ENCODE measurements at places on chromosomes 5 and 9.
A peak's percentile ranks its signal among the peaks of the same experiment; 100 is the strongest.

DNA sequence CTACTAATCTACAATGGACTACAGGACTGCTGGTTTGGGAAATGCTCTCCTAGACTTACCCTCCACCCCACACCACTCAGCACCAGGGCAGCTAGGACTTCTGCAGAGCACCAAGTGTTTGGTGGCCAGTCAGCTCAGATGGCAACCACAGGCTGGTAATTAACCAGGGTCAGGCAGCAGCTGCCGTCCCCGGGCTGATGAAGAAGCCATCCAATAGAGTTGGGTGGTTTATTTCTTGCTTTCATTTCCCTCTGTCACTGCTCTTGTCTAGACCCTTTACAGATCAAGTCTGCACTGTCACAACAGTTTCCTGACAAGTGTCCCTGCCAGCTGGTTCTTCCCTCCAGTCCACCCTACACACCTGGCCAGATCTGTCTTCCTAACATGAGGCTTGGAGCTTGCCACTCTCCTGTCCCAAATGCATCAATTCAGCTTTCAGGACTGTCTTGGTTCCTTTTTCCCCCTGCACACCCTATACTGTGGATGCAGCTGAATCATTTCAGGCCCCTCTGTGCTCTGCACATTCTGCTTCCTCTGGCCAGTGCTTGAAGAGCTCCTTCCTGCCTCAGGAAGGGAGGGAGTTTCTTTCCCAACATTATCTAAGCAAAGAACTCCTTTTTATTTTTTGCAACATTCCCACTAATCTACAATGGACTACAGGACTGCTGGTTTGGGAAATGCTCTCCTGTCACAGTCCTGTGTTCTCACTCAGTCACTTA, 30.2 kb upstream of the HSPA9 start:
- DNase-seq, result no peak

- no peak for DNase-seq
Measured at GRCh38 chr5:58773744-58774441, 191.0 kb downstream of the RAB3C start.

DNA sequence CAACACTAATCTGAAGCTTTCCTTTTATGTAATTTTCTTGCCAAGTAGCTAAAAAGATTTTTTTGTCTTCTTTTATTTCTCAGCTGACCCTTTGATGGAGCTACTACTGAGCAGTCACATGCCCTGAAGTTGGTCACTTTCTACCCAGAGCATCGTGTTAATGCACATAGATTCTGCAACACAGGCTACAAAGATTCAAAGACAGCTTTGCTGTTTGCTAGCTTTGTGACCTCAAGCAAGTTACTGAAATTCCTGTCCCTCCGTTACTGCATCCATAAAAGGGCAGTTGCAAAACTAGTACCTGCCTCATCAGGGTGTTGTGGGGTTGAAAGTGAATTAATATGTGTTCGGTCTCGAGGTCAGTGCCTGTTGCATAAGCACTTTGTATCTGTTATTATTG, 179.9 kb downstream of the GAS1 start:
- DNase-seq, result no peak

GRCh38 chr9:35649431-35650340, 1.0 kb downstream of the SIT1 start:
- no peak for DNase-seq

GRCh38 chr9:68493958-68494577, 46.6 kb downstream of the TMEM252 start:
- DNase-seq, result peak; percentile 63

GRCh38 chr9:111659691-111660090, 1.7 kb upstream of the GNG10 start:
- DNase-seq, result no peak

GRCh38 chr9:3508078-3508431, 17.7 kb downstream of the RFX3 start:
- no peak for DNase-seq

DNA sequence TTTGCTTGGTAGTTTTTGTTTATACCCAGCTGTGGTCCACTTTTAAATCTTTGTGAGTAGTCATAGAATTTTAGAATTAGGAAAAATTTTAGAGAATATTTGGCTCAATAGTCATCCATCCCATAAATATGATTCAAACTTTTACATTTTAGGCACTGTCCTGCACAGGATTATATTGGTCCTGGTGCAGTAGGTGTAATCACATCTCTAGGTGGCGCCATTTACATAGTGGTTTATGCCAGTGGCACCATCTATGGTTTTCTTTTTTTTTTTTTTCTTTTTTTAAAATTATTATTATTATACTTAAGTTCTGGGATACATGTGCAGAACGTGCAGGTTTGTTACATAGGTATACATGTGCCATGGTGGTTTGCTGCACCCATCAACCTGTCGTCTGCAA, 260.7 kb upstream of the KCNN2 start:
- peak; percentile 80 for DNase-seq

- no peak for DNase-seq
Measured at GRCh38 chr5:30279237-30279636, 914.2 kb upstream of the CDH6 start.

DNA sequence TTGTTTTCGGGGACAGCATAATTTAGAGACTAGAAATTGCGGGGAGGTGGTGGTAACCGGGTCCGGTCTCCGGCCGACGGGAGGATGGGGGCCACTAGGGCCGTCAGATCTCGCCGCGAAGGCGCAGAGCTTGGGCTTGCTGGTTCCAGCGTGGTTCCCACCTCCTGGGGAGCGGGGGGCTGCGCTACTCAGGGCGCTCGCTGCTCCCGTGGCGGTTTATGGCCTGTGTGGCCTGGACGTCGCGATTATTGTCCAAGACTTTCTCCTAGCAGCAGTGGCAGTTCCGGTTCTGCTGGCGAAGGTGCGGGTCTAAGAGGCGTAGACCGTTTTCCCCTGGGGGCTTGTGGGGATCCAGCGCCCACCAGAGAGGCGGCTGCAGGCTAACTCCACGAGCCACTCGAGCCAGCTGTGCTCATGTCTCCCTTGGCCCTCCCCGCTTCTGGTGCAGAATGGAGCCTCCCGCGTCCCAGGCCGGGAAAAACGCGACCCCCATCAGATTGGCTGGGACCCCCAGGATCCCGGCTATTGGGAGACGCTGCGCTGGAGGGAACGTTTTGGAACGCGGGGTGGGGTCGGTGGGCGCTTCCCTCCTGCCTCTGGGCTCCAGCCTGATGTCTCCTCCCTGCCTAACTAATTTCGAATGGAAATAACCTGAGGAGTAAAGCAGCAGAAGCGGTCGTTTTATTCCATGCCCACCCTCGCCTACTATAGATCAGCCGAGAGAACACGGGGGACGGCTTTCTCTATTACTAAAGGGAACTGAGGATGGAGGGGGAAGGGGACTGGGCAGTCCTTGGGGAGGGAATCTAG, 87.1 kb downstream of the ENTREP1 start:
- no peak for DNase-seq

DNA sequence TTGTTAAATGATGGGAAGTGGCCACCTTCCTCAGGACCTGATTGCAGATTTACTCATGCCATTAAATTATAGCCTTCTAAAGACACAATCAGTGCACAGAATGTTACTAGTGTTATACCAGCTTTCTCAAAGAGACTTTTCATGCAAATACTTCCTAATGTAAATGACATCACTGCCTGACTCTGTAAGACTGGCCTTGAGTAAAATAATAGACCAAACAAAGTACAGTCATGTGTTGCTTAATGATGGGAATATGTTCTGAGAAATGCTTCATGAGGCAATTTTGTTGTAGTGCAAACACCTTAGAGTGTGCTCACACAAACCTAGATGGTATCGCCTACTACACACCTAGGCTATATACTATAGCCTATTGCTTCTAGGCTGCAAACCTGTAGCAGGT, 17.0 kb upstream of the C1QTNF3 start:
- DNase-seq, result no peak

DNA sequence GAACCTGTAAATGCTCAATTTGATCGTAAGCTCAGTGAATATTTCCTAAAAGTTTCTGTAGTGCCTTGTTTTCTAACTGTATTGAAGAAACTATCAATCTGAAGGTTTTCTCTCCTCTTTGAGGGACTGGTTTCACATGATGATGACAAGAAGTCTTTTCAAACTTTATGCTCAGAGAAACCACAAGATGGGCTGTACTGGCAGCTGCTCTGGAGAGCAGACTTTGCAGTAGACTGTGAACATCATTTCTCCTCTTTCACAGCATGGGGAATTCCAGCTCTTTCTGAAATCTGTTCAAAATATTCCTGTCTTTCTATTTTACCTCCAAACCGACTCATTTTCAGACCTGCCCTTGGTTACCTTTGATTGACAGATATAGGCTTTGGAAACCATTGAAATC, 194.4 kb downstream of the IZUMO3 start:
- no peak for DNase-seq

- peak; percentile 63 for DNase-seq
Measured at GRCh38 chr9:107190061-107190935, 92.8 kb upstream of the RAD23B start.

DNA sequence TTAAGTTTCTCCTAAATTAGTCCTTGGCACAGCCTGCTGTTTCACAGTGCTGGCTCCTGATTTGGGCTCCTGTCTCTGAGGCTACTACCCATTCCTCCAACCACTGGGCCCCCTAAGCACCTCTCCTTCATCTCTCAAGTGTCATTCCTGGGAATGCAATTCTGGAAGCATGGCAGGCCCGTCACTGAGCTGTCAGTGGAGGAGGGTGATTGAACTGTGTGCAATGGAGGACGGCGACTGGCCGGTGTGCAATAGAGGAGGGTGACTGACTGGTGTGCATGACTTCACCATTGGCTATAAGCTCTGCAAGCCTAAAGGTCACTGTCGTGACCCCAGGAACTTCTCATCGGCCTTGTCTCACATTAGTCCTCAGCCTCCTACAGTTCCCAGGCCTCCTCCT, 12.4 kb upstream of the IL17B start:
- DNase-seq, result no peak

DNA sequence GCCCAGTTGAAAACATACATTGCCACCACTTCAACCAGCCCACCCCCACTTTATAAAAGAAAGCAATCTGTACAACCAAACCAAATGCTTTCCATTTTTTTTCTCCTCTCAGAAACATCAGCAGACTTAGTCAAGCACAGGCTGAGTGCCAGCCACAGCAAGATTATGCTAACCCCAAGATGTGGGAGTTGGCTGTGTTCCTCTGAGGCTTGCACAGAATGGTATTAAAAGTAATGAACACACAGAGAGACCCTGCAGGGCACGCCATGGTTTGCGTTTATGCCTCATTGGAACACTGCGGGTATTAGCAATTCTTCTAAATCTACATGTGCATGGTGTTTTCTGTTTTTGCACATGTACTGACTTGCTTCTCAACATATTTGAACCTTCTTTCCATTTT, 419.9 kb upstream of the GRAMD2B start:
- DNase-seq, result peak; percentile 96

GRCh38 chr5:58405175-58405574, 54.7 kb downstream of the PLK2 start:
- no peak for DNase-seq

GRCh38 chr5:64939772-64940510, 171.2 kb downstream of the CWC27 start:
- DNase-seq, result peak; percentile 79

GRCh38 chr5:131324303-131324702, 60.5 kb downstream of the CDC42SE2 start:
- DNase-seq, result no peak

DNA sequence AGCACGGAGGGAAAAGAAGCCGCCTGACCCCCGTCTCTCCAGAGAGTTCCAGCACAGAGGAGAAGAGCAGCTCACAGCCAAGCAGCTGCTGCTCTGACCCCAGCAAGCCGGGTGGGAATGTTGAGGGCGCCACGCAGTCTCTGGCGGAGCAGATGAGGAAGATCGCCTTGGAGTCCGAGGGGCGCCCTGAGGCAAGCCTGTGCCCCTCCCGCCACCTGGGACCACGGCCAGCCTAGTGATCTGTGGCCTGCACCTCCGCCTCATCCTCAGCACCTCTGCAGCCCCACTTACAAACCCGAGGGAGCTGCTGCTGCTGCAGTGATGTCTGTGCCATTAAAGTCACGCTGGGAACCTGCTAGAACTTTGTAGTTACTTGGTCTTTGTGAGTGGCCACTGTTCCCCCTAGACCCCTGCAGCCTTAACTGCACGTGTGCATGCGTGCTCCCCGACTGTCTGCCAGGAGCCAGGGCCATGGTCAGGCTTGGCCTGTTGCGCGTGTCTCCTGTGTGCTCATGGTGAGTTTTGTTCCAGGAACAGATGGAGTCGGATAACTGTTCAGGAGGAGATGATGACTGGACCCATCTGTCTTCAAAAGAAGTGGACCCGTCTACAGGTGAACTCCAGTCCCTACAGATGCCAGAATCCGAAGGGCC, 12.5 kb downstream of the SQSTM1 start:
- DNase-seq, result no peak

DNA sequence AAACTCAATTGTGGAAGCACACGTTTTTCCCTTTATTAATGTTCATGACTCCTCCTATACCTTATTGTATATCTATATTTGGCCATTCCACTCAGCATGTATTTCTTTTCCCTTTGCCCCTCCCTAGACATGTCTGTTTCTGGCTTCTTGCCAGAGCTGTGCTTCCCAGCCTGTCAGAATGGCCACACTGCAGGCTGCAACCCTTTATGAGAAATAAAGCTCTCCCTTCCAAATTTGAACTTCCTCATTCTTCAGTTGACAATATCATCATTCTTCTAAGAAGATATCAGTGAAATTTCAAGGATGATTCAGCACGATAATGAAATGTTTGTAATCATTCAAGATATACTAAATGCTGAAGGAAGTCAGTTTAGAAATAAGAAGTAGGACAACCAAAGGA, 107.6 kb upstream of the PRSS3 start:
- peak; percentile 0 for DNase-seq

GRCh38 chr5:108503986-108504385, 122.1 kb upstream of the FBXL17 start:
- peak; percentile 6 for DNase-seq

- DNase-seq, result no peak
Measured at GRCh38 chr9:82457298-82457697, 468.7 kb downstream of the SPATA31D1 start.
